ENCODE measurements at places on chromosomes 12 and 14.

DNA sequence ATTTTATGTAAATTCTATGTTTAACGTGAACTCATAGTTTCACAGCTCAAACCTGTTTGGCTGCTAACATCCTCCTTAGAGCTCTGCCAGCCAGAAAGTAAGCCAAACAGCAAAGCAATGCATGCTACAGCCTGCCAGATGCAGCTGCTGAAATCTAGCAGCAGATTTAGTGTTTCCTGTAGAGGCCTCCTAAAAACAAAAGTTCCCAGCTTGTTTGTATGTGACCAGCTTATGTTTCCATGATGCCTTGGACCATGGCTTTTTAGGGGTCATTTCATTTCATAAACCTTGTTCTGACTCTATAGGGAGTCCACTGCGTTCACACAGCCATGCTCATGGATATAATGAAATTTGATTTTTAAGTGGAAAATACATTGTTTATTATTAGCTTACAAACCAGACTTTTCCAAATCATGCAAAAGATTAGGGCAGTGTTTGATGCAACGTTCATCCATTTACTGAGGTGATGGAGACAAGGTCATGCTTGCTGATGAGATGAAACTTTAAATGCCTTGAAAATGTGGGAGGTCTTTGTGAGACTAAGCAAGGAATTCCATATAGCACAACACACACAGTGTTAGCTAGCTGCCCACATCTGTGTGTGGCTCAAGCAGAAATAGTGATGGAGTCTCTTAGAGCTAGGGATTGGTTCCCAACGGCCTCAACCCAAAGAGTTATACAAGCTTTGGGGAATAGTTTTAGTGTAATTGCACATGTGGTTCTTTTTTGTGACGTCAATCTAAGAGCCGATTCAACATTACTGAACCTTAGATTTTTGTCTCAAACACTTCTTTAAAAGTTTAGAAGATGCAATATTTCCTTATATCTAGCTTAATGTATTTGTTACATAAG, 157.5 kb upstream of the LRIG3 start:
- no peak for DNase-seq

GRCh38 chr14:32608857-32609256, 279.8 kb downstream of the AKAP6 start:
- DNase-seq: no peak

DNA sequence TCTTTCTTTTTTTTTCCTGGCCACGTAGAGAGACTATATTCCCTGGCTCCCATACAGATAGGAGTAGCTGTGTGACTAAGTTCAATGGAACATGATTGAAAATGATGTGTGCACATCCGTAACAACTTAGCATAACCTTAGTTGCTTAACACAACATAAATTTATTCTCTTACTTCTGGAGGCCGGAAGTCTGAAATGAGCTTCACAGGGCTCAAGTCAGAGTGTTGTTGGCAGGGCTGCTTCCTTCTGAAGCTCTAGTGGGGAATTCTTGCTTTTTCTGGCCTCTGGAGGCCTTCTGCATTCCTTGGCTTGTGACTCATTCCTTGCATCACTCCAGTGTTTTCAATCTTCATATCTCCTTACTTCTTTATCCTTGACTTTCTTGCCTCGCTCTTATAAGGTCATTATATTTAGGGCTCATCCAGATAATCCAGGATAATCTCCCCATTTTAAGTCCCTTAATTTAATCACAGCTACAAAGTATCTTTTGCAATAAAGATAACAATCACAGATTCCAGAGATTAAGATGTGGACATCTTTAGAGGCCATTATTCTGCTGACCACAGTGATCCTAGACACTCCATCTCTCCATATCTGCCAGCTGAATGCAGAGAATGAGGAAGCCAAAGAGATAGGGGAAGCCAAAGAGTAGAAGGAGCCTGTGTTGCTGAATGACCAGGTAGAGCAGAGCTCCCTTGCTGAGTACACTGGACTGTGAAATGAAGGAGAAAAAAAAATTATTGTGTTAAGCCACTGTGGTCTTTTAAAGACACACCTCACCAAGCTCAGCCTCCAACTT, 21.0 kb upstream of the SNX6 start:
- no peak for DNase-seq

GRCh38 chr14:91067186-91067585, 6.7 kb upstream of the RPS6KA5 start:
- peak; percentile 61 for DNase-seq

- peak; percentile 62 for DNase-seq
These were observed 12.4 kb downstream of the MSI1 start for GRCh38 chr12:120356567-120357030.

- no peak for DNase-seq
These were observed 178.0 kb downstream of the RPAP3 start for GRCh38 chr12:47527816-47528215.

GRCh38 chr12:121239351-121240061, 29.6 kb downstream of the P2RX4 start:
- DNase-seq: no peak

DNA sequence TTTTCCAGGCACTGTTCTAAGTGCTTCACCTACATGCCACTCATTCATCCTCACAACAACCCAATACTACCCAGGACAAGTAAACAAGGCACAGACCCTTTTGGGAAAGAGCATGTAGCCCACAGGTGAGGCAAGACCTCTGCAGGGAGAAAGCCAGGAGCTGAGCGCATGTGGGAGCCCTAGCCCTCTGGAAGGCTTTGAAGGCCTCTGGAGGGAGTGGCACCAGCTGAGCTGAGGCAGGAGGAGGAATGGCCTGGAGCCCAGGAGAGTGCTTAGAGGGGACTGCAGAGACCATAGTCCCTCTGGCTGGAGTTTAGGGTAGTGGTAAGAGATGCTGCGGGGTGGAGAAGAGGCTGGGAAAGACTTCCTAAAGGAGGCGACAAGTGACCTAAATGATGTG, 516.5 kb downstream of the FUT8 start:
- DNase-seq: no peak
